ENCODE measurements at places on chromosomes 7 and 10.

DNA sequence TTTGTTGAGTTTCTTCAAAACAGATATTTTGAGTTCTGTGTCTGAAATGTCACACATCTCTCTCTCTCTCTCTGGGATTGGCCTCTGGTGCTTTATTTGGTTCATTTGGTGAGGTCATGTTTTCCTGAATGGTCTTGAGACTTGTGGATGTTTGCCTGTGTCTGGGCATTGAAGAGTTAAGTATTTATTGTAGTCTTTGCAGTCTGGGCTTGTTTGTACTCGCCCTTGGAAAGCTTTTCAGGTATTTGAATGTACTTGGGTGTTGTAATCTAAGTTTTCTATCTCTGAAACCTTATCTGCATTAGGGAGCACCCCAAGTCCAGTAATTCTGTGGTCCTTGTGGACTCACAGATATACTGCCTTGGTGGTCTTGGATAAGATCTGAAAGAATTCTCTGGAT, 106.7 kb upstream of the PRSS58 start:
- DNase-seq = no peak

DNA sequence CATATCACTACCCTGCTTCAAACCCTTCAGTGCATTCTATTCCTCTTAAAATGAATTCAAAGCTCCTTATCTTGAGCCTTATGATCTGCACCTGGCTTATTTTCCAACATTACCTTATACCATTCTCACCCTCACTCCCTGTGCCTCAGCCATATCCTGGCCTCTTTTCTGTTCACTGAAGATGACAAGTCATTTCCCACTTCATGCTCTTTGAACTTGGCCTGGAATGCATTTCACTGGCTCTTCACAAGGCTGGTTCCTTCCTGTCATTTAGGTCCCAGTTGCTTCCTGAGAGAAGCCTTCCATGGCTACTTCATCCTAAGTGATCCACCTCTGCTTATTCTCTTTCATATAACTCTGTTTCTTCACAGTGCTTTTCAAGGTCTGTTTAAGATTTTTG, 3.2 kb upstream of the LIPF start:
- no peak for DNase-seq

GRCh38 chr7:24877790-24878311, 102.1 kb downstream of the OSBPL3 start:
- DNase-seq = no peak

- peak; percentile 30 for DNase-seq
Measured at GRCh38 chr7:69708857-69709256, 110.6 kb downstream of the AUTS2 start.

GRCh38 chr7:95687759-95688343, 84.5 kb upstream of the DYNC1I1 start:
- DNase-seq = no peak

- no peak for DNase-seq
Measured at GRCh38 chr7:95240921-95241320, 83.4 kb downstream of the PON1 start.

DNA sequence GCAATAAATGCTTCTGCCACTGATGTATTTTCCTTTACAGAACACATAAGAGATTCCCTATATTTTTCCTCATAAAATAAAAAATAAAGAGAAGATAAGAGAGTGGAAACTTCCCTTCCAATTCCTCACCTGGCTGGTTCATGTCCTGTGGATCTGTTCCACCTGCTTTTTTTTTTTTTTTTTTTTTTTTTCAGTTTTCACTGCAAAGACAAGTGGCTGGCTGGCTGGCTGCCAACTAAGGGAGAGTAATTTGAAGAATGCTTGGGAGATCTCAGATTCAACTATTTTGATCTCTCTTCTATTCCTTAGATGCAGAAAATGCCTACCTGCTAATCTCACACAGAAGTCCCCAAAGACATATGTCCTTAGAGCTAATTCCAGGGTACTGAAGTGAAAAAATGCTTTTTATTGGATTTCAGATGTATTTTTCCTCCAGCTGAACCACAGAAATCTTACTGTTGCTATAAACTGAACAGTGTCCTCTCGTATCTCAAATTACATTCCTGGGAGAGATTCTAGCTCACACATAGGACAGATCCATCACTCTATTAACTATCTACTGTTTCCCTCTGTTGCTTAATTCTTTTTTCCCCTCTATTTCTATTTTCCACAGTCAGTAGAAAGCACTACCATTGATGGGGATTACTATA, 120.8 kb downstream of the NRCAM start:
- no peak for DNase-seq

DNA sequence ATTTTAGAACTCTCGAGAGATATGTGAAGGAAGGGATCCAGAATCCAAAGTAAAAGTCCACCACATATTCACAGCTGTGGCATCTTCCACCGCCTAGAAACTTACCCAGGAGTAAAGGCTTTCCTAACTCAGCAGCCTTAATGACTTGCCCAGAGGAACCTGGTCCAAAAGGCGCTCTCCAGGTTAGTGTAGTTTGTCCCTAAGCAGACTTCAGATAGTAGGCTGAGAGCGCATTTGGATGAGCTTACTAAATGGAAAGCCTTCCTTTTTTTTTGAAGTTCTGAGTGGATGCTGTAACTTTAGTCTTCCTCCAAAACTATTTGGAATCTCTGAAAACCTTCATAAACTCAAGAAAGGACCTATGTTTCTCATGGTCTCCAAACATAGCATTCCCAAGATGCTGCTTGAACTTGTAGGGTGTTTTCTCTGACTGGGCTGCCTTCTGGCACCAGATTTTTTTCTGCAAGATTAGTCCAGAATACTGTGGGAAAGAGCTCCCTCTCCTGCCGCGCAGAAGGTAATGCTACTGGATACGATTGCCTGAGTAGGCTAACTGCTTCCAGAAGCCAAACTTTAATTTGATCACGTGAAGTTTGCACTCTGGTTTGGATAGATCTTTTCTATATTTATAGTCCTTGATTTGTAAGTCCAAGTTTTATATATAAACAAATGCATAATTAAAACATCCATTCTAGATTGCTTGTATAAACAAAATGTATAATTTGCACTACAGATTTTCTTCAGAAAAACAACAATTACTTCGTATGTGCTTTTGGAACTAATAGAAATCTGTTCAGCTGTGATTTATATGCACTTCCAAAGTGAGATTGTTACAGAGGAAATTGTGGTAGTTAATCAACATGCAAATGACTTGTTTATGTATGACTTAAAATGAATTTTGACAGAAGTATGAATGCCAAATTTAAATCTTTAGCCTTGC, 19.6 kb upstream of the GPR37 start:
- peak; percentile 32 for DNase-seq

- no peak for DNase-seq
Measured at GRCh38 chr7:157494506-157495176, 157.8 kb downstream of the DNAJB6 start.

DNA sequence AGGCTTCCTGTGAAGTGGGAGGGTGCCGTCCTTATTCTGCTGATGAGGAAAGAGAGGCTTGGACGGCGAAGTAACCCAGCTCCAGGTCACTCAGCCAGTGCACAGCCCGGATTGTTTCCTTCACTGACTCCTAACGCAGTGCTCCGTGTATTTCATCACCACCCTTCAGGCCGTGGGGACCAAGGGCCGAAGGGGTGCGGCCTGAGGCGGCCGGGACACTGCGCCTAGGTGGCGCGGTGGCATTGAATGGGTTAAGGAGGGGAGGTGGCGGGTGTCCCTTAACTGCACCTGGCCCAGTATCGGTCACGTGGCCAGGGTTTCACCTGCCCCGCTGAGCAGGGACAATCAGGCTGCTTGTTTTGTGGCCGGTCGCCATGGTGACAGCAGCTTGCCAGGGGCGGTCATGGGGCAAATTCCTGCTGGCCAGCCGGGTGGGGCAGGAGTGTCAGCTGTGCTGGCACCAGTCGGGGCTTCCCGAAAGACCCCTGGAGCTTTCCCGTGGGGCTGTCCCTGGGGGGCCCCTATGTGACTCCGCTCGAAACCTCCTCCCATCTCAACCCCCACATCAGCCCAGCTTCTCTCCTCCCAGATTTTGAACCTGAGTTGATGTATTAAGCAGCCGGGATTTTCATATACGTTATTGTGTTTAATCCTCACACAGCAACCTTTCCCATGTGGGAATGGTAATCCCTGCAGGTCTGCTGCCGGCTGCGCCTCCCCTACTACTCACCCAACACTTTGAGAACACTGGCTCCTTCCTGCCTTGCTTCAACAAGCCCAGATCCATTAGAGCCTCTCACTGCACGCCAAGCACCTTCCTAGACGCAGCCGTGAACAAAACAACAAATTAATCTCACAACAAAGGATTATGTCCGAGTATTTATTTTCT, 4.4 kb upstream of the ABHD11 start:
- DNase-seq = no peak

- DNase-seq = no peak
Measured at GRCh38 chr7:127940381-127941160, 90.7 kb downstream of the LRRC4 start.

- no peak for DNase-seq
Measured at GRCh38 chr10:16949816-16950215, 132.6 kb upstream of the RSU1 start.
